Coronary artery (tissue), 2 donors: ENCODE measurements at places on chromosomes 7 and 10.

DNA sequence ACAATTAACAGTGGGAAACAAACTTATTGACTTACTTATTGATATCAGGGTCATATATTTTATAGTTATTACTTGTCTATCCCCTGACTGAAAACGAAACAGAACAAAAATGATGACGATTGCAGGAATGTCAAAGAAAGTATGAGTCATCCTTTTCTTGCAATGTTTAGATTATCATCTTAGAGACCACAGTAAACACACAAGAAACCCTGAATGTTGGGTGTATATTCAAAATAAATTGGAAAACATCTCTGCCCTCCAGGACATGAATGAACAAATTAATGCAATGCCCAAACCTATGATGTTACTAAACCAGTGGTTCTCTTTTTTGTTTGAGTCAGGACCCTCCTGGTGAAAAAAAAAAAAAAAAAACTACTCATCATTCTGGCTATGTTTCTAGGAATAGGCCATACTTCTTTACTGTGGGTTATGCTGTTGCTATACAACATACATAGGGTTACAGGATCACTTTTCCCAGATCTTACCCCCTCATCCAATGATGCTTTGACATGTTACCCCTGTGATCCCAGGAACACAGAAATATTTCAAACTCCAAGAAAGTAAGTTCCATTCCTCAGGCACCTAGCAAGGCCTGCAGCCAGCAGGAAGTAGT lies 623.4 kb upstream of the IGFBP3 start:
- no peak for DNase-seq

- no peak for DNase-seq
These were observed 30.1 kb downstream of the BPGM start for GRCh38 chr7:134676743-134677142.

GRCh38 chr7:45679516-45679915 lies 105.3 kb downstream of the ADCY1 start:
- DNase-seq = peak; percentile 45

DNA sequence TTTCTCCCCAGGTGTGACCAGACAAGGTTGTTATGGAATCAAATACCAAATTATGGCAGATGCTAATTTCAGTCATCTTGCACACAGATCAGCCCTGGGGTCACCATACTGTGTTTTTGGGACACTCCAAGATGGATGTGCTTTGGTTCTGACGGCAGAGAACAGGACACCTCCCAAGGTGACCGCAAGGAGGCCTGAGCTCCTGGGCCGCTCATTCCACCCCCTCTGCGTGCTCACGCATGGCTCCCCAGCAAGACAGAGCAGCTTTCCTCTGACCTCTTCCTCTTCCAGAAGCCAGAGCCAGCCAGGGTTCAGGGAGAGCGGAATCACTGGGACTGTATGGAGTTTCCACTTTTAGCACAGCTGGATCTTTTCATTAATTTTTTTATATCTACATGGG lies 402.8 kb downstream of the DNAJB6 start:
- DNase-seq = no peak

- no peak for DNase-seq
These were observed 199.4 kb downstream of the RAPGEF5 start for GRCh38 chr7:22157552-22157951.

DNA sequence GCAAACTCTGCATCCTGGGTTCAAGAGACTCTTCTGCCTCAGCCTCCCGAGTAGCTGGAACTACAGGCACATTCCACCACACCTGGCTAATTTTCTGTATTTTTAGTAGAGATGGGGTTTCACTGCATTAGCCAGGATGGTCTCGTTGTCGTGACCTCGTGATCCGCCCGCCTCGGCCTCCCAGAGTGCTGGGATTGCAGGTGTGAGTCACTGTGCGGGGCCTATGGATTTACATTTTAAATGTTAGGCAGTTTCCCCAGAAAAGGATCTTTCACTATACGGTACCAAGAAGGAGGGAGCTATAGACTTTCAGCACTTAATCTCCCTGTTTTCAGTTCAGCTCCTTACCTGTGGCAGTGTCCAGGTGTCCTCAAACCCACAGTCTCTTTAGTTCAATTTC lies 50.8 kb downstream of the SIRT1 start:
- no peak for DNase-seq
